Right lung (tissue), 10 donors: ENCODE measurements at places on chromosomes 7 and 10. TPM values are rescaled to one million over a fixed set of nuclear protein-coding genes. Genes with fewer than 3 reads are reported as not detected.

- DNase-seq, result no peak
Measured at GRCh38 chr10:116667484-116667883, 46.7 kb downstream of the PNLIPRP2 start.

The COG5 gene
- polyA plus RNA-seq, result 31.1 TPM

DNA sequence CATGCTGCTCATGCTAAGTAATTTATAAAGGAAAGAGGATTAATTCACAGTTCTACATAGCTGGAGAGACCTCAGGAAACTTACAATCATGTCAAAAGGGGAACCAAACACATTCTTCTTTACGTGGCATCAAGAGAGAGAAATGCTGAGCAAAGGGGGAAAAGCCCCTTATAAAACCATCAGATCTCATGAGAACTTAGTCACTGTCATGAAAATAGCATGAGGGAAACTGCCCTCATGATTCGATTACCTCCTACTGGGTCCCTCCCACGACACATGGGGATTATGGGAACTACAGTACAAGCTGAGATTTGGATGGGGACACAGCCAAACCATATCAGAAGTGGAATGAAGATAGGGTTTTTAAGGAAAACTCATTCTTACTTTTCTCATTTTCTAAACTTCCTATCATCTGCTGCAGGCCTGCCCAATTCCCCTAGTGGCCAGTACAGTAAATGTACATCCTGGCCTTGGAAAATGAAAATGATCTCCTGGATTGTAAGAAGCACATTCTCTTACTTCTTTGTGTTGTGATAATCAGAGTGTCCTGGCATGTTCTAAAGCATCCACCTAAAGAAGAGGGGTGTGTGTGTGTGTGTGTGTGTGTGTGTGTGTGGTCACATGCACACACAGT is 421.5 kb downstream of the LRMDA start:
- no peak for DNase-seq

- no peak for DNase-seq
Measured at GRCh38 chr10:132429281-132430230, 32.6 kb downstream of the PWWP2B start.
